NCI-H446 (cell line): ENCODE measurements at places on chromosomes 12 and 14.

- no peak for DNase-seq
Observed at GRCh38 chr12:117363953-117364486, 2.6 kb upstream of the NOS1 start.

DNA sequence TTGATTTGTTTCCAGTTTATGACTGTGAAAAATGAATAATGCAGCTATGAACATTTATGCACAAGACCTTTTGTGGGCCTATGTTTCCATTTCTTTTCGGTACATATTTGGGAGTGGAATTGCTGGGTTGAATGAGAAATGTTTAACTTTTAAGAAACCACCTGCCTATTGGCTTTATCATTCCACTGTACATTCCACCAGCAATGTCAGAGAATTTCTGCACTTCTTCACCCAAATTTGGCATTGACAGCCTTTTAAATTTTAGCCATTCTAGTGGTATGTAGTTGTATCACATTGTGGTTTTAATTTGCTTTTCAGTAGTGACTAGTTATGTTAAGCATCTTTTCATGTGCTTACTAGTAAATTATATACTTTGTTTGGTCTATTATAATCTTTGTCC is 317.0 kb upstream of the TMTC1 start:
- no peak for DNase-seq

DNA sequence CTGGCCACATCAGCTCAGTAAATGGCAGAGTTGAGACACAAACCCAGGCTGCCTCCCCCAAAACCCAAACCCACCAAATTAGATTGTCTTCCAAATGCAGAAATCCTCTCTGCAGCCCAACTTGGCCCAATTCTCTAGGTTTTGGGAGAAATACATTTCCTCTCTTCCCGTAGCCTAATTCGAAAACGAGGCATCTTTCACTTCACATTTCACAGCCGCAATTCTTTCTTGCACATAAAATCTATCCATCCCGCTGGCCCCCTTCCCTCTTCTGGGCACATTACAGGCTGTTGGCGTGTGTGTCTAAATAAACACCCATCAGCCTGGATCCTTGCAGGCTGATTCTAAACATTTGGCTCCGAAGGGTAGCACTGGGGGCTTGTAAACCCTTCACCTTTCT is 83.8 kb upstream of the VRK1 start:
- DNase-seq: no peak

DNA sequence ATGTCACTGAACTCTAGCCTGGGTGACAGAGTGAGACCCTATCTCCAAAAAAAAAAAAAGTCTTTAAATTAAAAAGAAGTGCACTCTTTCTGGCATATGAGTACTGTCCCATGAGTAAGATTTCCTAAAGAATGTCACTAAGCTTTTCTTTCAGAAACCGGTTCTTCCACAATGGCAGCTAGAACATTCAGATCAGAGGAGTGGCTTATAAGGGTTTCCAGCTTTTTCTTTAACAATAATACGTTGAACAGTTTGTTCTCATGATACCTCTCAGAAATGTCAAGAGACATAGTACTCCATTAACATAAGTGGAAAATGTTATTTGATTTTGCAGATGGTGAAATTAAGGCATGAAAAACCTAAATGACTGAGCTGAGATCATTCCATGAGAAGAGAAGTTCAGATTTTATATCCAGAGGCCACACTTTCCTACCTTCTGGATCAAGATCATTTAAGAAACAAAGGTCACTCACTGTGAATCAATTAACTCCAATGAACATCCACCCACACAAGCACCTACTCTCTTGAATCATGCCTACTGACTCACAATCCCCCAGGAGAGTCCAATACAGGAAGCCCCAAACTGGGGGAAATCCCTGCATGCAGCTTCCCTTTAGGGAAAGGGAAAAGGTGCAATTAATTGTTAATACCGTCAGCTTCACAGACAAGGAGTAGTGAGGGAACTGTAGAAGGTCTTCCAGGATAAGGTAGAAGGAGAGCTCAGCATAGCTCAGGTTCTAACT is 86.9 kb downstream of the SPTSSA start:
- DNase-seq: no peak

DNA sequence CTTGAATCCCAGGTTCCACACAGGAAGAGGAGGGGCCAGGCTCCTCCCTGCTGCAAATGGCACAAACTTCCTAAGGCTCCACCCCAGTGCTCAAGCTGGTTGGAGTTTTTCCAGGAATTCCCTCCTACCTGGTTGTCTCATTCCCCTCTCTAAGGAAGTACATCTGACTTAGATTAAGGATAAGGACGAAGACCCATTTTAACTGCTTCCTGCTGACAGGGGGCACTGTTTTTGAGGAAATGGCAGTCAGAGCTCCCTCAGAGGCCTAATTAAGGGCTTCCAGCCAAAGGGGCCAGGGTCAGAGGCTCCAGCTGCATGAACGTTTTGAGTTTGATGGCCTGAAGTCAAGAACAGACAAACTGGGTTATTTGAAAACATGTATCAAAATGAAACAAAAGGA is 1084.7 kb downstream of the SLC6A15 start:
- no peak for DNase-seq

DNA sequence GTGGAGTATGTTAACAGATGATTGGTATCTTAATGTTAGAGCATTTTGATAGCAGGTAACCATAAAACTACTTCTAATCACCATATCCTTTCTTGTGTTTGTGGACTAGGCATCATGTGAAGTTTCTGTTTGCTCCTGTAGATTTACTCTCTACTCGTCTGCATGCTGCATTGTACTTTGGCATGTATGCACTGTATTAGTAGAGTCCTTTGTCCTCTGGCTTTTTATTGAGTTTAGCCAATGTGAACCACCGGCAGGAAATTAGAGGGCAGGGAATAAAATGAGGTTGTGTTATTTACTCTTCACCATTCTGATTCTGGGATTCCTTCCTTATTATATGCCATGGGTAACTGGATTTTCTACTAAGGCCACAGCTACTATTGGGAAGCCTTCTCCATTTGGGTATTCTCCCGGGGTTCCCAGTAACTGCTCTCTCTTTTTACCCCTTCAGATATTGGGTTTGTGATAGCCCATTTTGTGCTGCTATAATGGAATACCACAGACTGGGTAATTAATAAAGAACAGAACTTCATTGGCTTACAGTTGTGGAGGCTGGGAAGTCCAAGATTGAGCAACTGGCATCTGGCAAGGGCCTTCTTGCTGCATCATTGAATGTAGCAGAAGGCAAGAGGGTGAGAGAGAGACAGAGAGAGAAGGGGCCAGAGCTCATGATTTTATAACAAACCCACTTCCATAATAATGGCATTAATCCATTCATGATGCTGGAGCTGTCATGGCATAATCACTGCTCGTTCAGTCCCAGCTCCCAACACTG is 22.4 kb downstream of the FAM177A1 start:
- no peak for DNase-seq

GRCh38 chr12:124162151-124163110 is 132.5 kb upstream of the RFLNA start:
- no peak for DNase-seq

DNA sequence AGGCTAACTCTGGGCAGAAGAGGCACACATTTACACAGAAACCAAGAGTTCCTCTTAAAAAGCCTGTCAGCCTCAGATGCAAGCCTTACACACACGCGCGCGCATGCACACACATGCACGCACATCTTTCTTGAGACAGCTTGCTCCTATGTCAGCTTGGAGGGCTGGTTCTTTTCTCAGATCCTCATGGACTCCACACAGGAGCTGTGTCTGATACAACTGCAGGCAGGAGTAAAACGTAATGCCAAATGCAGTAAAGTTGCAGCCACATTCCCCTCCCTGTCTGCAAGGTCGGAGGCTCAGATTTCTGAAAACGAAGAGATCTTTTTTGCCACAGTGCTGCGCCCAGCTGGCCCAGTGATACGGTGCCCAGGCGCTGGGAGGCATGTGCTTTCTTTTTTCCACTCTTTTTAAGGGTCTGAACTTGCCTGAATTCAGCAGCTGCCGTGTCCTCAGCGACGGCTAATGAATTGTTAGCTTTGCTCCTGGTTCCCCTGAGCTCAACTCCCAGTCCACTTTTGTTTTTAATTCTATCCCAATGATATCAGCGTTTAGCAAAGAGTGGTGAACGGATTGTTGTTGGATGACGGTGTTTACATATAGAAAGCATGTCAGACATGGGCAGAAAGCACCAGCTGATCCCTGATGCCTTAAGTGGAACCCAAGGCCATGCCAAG is 72.9 kb upstream of the FOXN3 start:
- DNase-seq: peak; percentile 70

GRCh38 chr14:81972601-81973000 is 438.9 kb upstream of the SEL1L start:
- DNase-seq: no peak

DNA sequence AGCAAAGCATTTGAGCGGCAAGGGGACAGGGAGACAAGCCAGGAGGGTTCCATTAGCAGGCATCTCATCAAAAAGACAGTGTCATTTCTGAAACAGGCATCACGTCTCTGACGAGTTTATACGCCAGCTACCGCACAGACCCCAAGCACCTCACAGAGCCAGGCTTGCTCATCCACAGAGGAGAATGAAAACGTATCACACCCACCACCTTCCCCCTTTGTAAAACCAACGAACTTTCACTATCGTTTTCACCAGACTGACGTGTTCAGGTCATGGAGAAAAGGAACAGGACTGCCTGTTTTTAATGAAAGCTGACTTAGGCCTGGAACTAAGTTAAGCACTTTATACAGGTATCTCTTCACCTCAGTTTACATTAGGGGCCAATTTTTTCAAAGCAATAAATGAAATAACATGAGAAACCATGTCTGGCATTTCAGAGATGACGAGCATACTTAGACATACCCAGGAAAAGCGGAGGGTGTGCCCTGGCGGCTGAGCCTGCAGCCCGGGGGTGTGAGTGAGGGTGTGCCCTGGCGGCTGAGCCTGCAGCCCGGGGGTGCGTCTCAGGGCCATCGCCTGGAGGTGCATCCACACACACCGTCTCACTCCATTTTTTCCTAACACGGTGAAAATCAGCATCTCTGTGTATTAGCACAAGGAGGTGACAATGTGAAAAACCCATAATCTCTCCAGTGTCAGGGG is 41.9 kb downstream of the STX2 start:
- no peak for DNase-seq

- peak; percentile 15 for DNase-seq
Observed at GRCh38 chr12:109879351-109880042, 844 bp downstream of the GLTP start.

GRCh38 chr12:113261847-113262470 is 40.7 kb downstream of the TPCN1 start:
- no peak for DNase-seq

- peak; percentile 56 for DNase-seq
Observed at GRCh38 chr14:105090493-105091053, 25.3 kb upstream of the GPR132 start.

GRCh38 chr14:42911642-42912041 is 1305.0 kb downstream of the LRFN5 start:
- DNase-seq: no peak

DNA sequence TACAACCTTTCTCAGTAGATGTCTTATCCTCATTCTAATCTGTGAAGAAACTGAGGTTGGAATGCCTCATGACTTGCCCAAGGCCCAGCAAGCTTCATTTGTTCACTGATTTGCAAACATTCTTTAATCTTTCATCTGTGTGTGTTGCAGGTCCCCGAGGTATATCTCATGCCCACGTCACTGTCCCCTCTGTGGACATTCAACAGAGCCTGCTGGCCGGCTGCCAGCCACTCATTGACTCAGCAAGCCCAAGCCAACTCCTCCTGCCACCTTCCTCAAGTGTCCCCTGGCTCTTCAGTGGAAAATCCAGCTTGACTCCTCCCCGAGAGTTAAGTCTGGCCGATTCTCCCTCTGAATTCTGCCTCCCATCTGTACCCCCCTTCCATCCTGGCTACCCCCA is 1.9 kb upstream of the DCAF4 start:
- no peak for DNase-seq

DNA sequence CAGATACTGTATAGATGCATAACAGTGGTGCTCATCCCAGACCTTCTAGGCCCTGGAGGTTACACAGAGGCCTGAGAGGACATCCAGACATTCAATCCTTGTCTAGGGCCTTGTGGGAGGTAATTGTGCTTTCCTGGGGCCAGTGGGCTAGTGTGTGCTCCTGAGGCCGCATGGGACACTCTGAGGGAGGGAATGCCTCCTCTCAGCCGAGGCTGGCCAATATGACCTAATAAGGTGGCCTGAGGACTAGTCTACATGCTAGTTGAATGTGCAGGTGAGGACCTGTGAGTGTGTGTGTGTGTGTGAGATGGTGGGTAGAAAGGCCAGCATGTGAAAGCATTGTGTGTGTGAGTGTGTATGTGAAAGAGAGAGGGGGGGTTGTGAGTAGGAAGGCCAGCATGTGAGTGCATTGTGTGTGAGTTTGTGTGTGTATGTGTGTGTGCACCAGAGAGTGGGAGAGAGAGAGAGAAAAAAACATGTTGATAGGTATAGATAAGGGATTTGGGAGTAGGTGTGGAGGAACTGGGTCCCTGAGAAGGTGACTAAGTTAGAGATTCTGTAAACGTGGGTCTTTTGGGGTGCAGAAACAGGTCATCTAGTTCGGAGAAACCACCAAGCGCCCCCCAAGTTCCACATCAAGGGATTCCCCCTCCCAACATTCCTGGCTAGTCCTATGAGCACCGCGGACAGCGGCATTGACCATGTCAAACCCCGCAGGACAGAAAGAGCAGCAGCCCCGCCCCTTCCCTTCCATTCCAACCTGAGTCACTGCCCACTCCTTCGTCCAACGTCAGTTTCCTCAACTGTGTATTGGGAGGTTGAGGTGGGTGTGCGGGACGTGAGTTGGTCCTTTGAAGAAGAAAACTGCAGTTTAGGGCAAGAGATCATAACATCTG is 9.7 kb upstream of the KRT81 start:
- no peak for DNase-seq

DNA sequence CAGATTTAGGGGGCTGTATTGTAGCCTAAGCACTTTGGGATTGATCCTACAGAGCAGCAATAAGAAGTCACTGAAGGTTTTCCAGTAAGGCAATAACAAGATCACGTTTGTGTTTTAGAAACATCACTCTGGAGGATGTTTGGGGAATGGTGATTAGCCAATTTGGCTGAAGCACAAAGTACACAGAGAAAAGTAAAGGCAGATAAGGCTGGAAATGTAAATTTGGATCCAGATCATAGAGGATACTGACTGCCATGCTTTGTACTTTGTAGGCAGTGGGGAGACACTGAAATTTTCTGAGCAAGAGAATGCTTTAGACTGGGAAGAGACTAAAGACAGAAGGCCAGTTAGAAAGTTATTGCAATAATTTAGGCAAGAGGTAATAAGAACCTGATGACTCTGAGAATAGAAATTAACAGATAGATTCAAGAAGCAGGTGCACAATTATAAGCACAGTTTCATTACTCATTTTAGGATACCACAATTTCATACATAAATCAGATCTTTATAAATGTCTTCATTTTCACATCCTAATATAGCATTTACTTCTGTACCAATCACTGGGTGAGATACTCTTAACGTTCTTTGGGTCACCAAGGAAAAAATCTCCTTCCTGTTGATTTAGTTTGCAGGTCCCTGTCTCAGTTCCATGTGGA is 314.5 kb upstream of the GARIN6 start:
- DNase-seq: no peak
